ENCODE measurements at places on chromosomes 11 and 22.

DNA sequence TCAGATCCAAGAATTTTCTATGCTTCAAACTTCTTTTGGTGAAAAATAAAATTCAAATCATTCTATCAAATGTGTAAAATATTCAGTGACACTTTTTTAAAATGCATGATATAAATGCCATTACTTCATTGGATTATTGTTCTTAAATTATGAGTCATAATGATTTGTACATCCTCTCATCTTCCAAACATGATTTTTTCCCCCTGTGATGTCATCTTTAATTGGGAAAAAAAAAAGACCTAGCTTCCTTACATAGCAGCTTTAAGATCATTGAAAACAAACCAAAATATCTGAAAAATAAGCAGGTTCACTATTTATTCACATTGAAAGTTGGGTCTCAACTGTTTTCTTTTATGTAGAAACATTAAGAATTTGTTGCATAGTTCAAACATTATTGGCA is 1549.4 kb downstream of the LRRC4C start:
- DNase-seq: no peak

GRCh38 chr11:130606781-130607511 is 158.5 kb downstream of the ADAMTS15 start:
- no peak for DNase-seq

- no peak for DNase-seq
Measured at GRCh38 chr22:39738746-39739145, 154.8 kb downstream of the ENTHD1 start.

DNA sequence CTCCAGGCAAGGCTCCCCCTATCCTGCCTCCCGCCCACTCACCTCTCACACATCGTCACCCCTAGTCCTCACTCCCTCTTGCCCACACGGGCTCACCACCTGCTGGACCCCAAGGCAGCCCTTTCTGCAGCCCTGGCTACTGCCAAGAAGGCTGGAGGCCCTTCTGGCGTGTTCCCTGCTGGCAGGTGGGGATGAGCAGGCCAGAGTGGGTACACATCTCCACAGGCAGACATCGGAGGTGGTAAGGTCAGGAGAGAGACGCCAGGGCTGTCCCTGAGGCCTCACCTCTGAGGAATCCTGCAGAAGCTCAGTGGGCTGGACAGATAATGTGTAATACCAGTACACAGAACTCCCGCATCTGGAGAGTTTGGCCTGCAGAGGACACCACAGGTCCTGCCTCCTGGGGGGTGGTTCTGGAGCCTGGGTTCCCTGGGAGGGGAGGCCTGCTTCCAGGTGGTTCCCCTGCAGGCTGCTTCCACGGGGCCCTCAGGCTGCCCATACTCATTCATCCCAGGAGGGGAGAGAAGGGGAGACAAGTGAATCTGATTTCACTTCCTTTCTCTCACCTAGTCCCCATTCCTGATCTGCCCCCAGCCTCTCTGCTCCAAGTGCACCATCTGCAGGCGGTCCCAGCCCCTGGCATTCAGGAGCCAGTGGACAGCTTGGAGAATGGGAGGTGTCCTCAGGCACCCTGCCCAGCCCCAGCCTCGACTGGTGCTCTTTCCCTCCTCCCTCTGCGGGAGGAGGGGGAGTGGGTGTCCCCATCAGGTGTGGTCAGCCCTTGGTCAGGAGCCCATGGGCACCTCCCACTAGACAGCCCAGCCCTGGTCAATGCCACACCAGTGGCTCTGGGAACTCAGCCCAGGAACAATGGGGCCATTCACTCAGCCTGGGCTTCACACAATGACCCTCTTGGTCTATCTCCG is 6.1 kb upstream of the CHST1 start:
- no peak for DNase-seq

GRCh38 chr11:134471087-134471715 is 59.2 kb upstream of the B3GAT1 start:
- DNase-seq: no peak

GRCh38 chr22:29121124-29121523 is 48.3 kb downstream of the KREMEN1 start:
- DNase-seq: no peak

DNA sequence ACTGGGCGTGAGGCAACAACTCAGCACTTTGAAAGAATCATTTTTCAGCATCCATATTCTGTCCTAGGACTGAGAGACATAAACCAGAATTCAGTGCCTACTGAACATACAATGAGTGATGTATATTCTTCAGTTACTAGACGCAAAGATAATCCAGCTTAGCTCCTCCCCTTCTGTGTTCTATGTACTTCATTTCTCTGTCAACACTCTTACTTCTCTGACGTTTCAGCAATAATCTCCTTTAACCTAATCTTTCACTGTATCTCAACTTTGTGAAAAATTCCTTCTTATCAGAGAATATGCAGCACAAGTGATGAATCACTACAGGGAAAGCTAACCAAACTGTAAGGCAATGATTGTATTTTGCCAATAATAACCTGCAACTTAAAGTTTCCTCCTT is 2.5 kb upstream of the OR51B5 start:
- DNase-seq: no peak

Measured in inflammatory macrophage treated with lipopolysaccharide for 4 hours (primary cell).